ENCODE measurements at places on chromosomes 5 and 9.

- DNase-seq, result no peak
- no peak overlapping the region for H3K4me3 ChIP-seq
- no peaks in the 10 kb centered on the region for H3K36me3 ChIP-seq
- H3K27ac ChIP-seq, result no peak overlapping the region
- H3K27me3 ChIP-seq, result no peaks in the 10 kb centered on the region
Observed at GRCh38 chr5:104297076-104297475, 734.5 kb upstream of the NUDT12 start.

DNA sequence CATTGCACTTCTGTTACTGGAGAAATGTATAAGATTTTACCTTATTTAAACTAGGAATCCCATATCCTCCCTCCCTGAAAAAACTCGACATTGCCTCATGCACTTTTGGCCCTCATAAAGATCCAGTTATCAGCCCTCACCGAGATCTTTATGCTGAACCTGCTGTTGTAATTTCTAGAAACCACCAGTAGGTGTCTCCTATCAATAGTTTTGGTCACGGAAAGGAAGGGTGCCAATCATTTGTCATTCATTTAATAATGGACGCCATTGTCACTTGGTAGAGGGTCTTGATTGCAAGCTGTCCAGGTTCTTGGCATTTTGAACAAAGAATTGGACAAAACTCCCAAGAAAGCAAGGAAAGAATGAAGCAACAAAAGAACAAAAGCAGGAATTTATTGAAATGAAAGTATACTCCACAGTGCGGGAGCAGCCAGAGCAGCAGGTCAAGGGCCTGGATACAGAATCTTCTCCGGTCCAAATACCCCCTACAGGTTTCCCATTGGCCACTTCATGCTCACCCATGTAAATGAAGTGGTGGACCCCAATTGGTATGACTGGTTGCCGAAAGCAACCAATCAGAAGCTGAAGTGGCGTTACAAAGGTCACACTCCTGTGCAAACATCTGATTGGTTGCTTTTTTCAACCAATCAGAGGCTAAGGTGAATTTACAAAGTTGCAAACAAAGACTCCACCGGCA, 524.3 kb downstream of the PSAT1 start:
- H3K27ac ChIP-seq, result no peak overlapping the region
- H3K36me3 ChIP-seq, result no peaks in the 10 kb centered on the region
- no peak overlapping the region for H3K4me3 ChIP-seq
- H3K27me3 ChIP-seq, result no peaks in the 10 kb centered on the region
- DNase-seq, result no peak

GRCh38 chr5:102959055-102959454, 160.9 kb downstream of the GIN1 start:
- H3K4me3 ChIP-seq, result no peak overlapping the region
- peaks cover 4% of the 10 kb centered on the region for H3K4me1 ChIP-seq
- peaks cover 4% of the 10 kb centered on the region for H3K36me3 ChIP-seq

DNA sequence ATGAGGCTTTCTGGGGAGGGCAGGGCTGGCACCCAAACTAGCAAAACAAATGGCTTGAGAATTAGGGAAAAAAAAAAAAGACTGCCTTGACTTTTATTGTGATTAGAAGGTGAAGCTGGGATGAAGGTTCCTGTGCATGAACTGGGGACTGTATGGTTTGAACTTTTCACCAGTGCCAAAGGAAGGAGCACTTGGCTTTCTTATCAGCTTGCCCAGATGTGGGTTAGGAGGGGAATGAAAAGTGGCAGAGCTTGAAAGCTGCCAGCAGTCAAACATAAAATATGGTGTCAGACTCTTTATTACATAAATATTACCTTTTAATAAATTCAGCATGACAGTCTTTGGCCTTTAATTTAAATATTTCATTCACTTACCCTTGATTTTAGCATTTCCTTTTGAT, 182.5 kb downstream of the PSAT1 start:
- no peaks in the 10 kb centered on the region for H3K36me3 ChIP-seq
- no peaks in the 10 kb centered on the region for H3K4me1 ChIP-seq
- H3K27me3 ChIP-seq, result no peaks in the 10 kb centered on the region
- H3K4me3 ChIP-seq, result no peak overlapping the region
- no peak for DNase-seq

GRCh38 chr9:128940946-128941755, 6.3 kb downstream of the DOLK start:
- DNase-seq, result no peak
- peaks cover 8% of the 10 kb centered on the region for H3K4me1 ChIP-seq
- H3K27ac ChIP-seq, result no peak overlapping the region
- H3K4me3 ChIP-seq, result no peak overlapping the region
- H3K36me3 ChIP-seq, result peaks cover 5% of the 10 kb centered on the region

- H3K27ac ChIP-seq, result no peak overlapping the region
- H3K27me3 ChIP-seq, result no peaks in the 10 kb centered on the region
- no peaks in the 10 kb centered on the region for H3K36me3 ChIP-seq
- DNase-seq, result no peak
- H3K4me3 ChIP-seq, result no peak overlapping the region
Observed at GRCh38 chr5:164335837-164336236, 830.4 kb downstream of the MAT2B start.

DNA sequence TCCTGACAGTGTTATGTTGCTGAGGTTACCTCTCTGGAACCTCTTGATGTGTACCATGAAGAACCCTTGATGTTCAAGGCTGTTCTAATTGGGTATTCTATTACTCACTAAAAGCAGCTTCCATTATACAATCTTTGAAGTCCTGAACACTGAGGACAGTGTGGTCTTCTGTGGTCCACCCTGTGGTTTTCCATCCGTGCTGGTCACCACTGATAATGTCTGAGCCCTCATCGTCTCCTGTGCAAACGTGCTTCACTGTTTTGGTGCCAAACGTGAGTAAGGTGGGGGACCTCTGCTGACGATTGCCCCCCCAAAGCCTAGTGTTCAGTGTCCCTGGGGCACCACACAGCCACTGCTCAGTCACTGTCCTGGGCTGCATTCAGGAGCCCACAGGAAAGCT, 259.7 kb upstream of the ANKRD55 start:
- H3K27me3 ChIP-seq, result no peaks in the 10 kb centered on the region
- no peak overlapping the region for H3K4me3 ChIP-seq

DNA sequence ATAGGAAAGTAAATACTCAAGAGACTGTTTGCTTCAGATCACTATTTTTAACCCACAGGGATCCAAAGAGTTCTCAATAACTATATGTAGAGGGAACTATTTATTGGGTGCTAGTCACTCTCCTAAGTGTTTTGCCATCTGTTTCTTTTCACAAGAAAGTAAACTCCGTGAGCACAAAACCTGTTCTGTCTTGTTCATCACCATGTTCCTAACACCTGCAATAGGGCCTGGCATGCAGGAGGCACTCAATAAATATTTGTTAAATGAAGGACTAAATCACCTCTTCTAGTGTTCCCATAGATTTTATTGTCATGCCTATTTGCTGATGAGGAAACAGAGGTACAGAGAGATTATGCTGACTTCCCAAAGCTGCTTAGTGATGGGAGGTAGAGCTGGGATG, 118.2 kb downstream of the VCAN start:
- H3K27ac ChIP-seq, result no peak overlapping the region
- no peaks in the 10 kb centered on the region for H3K4me1 ChIP-seq
- DNase-seq, result no peak

DNA sequence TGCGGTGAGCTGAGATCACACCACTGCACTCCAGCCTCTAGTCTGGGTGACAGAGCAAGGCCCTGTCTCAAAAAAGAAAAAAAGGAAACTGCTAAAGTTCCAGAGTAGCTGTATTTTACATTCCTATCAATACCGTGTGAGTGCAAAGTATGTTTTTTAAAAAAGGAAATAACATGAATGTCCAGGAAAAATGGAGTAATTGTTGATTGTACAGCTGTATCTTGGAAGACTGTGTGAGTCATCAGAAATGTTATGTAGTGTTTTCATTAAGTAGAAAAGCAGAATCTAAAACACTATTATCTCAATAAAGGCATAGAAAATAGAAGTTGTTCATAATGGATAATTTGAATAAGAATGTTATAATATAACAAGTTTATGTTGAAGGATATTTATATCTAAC, 53.9 kb downstream of the ZCCHC7 start:
- H3K4me3 ChIP-seq, result no peak overlapping the region
- no peak overlapping the region for H3K27ac ChIP-seq
- H3K27me3 ChIP-seq, result no peaks in the 10 kb centered on the region
- peaks cover 9% of the 10 kb centered on the region for H3K4me1 ChIP-seq

DNA sequence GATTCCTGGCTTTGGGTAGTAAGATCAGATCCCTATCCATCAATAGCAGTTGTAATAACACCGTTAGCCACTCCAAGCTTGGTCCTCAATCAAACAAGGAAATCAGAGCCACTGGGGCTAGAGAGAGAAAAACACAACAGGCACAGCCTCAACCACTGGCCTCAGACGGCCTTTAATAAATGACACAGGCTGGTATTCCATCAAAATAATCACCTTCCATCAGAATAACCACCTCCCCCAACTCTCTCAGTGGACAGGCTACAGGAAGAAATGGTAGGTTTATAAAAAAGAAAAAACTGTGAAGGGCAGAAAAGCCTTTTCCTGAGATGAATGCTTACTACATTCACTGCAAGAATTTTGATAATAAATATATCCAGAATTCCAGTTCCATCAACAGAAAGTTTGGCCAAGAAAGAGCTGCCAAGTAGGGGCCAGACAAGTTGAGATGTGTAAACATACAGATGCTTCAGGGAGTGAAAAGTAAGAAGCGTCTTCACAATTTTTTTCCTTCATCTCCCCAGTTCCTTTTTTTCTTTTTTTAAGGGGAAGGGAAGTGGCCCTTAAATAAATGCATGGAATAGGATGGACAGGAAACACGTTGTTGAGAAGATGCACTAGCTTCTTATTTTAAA, 5.5 kb downstream of the FOXD1 start:
- peaks cover 80% of the 10 kb centered on the region for H3K27me3 ChIP-seq
- peaks cover 12% of the 10 kb centered on the region for H3K4me1 ChIP-seq
- H3K27ac ChIP-seq, result no peak overlapping the region
- H3K4me3 ChIP-seq, result no peak overlapping the region
- peaks cover 5% of the 10 kb centered on the region for H3K36me3 ChIP-seq

GRCh38 chr5:125549322-125549911, 803.0 kb upstream of the ZNF608 start:
- H3K4me3 ChIP-seq, result no peak overlapping the region
- DNase-seq, result no peak
- H3K27me3 ChIP-seq, result no peaks in the 10 kb centered on the region
- no peaks in the 10 kb centered on the region for H3K36me3 ChIP-seq
- no peaks in the 10 kb centered on the region for H3K4me1 ChIP-seq

DNA sequence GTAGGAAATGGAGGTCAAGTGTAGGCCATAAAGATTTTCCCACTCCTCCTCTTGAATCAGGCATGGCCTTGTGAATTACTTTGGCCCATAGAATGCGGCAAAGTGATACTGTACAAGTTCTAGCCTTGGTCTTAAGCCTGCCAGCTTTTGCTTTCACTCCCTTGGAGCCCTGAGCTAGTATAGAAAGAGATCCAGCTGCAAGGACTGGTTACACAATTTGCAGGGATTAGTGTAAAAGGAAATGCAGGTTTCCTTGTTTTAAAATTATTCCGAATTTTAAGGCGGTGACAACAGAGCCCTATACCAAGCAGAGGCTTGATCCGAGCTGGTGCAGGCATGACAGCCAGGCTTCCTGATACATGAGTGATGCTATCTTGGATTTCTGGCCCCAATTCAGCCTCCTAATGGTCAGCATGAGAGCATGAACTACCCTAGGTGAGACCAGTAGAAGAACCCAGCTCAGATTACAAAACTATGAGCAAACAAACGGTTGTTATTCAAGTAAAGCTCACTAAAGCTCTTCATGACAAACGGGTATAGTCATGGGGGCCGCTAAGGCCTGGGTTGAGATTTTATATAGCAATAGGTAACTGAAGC, 257.9 kb downstream of the DOCK8 start:
- H3K27ac ChIP-seq, result no peak overlapping the region
- DNase-seq, result no peak
- H3K27me3 ChIP-seq, result no peaks in the 10 kb centered on the region

- H3K27ac ChIP-seq, result no peak overlapping the region
- H3K4me3 ChIP-seq, result no peak overlapping the region
- no peaks in the 10 kb centered on the region for H3K4me1 ChIP-seq
- H3K27me3 ChIP-seq, result peaks cover 8% of the 10 kb centered on the region
- no peak for DNase-seq
Observed at GRCh38 chr5:173567548-173567947, 48.9 kb downstream of the BOD1 start.

DNA sequence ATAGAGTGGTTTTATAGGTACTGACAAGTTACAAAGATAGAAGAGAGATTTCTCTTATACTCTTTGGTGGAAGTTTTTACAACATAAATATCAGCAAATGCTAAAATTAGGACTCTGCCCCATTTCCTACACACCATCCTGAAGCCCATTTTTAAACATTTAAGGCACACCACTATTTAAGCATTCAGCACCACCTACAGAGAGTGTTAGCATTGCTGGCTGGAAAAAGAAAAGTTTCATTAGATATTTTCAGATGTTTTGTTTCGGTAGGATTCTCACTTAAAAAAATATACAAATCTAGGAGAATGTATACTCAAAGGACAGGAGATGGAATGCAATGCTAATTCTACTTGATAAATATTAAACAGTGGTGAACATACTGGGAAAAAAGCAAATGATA, 192.9 kb upstream of the HAPLN1 start:
- no peak overlapping the region for H3K27ac ChIP-seq
- no peaks in the 10 kb centered on the region for H3K36me3 ChIP-seq
- H3K4me3 ChIP-seq, result no peak overlapping the region

GRCh38 chr5:143767162-143767561, 44.8 kb upstream of the HMHB1 start:
- no peaks in the 10 kb centered on the region for H3K4me1 ChIP-seq
- H3K36me3 ChIP-seq, result no peaks in the 10 kb centered on the region
- H3K4me3 ChIP-seq, result no peak overlapping the region
- DNase-seq, result no peak
- H3K27me3 ChIP-seq, result peaks cover 8% of the 10 kb centered on the region

DNA sequence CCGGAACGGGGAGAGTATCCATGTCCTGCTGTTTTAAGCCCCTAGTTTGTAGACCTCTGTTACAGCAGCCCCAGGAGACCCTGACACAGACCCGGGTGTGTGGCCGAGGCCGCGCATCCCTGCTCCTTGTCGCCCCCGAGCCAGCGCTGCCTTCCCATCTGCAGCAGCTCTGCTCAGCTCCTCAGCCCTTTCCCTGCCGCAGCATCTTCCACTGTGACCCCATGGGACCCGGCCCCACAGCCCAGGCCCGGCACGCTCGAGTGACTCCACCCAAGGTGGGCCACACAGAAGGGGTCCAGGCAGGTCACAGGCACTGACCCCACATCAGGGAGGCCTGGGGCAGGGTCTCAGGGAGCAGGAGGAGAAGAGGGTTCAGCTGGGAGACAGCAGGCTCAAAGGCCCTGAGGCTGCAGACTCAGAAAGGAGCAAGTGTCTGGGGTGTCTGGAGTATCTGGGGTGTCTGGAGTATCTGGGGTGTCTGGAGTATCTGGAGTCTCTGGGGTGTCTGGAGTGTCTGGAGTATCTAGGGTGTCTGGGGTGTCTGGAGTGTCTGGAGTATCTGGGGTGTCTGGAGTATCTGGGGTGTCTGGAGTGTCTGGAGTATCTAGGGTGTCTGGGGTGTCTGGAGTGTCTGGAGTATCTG, 31.2 kb downstream of the LHX3 start:
- no peak overlapping the region for H3K27ac ChIP-seq
- H3K27me3 ChIP-seq, result peaks cover 3% of the 10 kb centered on the region
- no peak for DNase-seq
- H3K4me3 ChIP-seq, result no peak overlapping the region

- H3K36me3 ChIP-seq, result no peaks in the 10 kb centered on the region
- peaks cover 9% of the 10 kb centered on the region for H3K27me3 ChIP-seq
- no peaks in the 10 kb centered on the region for H3K4me1 ChIP-seq
- no peak overlapping the region for H3K4me3 ChIP-seq
- no peak overlapping the region for H3K27ac ChIP-seq
Observed at GRCh38 chr9:72996114-72996513, 43.3 kb upstream of the ALDH1A1 start.
